ENCODE measurements at places on chromosomes 16 and 17.

DNA sequence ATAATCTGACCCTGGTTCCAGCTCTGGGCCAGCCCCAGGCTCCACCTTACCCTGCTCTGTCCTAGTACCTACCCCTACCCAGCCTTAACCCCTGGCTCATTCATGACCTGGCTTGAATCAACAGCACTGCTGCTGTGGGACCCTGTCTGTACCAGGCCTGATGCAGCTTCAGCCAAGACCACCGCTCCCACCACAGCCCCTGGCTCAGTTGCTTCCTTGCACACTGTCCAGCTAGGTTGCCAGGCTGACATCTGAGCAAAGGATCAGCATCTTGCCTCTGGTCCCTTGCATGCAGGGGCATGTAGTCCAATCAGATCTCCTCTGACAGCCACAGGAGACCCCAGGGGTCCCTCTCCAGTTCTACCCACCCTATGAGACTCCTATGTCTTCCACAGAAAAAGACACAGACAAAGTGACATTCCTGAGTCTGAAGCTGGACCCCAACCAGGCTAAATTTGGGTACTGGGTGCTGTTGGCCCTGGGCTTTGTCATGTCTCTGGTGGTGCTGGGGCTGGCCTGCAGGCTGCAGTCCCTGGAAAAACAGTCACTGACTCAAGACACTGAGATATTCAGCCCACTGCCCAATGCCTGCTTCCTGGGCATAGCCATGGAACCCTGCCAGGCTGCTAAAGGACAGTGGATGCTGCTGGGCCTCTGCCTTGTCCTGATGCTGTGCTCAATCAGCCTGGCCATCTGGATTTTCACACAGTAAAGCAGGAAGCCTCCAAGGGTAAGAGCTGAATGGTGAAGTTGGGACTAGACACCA lies 3.9 kb upstream of the KCNH6 start:
- no peak for DNase-seq

DNA sequence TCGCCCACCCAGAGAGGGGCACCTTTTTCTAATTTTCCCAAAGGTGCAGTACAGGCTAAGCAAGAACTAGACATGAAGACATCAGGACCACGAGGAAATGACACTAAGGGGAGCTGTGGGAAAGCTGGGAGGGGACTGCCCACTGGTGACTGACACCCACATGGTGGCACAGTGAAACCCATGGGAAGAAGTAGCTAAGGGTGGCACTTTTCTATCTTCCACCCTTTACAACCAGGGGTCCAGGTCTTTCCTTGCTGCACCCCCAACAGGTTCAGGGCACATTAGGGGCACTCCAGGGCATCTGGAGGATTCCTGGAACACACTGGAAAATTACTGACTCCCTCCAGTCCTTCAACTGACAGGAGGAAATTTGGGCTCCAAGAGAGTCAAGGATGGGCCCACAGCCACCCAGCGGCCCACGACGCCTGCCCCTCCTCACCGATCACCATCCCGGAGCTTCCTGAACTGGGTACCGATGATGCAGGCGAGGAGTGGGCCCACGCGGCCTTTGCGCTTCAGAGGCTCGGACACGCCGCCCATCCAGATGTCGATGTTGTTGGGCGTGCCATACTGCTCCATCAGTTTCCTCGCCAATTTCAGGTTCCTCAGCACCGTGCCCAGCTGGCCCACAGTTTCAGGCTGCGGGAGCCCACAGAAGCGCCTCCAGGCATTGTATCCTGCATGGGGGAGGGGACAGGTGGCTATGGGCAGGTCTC lies 9.4 kb downstream of the MPO start:
- no peak for DNase-seq

GRCh38 chr17:30336369-30337171 lies 2.7 kb upstream of the TMIGD1 start:
- DNase-seq = peak; percentile 81

- peak; percentile 24 for DNase-seq
Measured at GRCh38 chr17:49434821-49435670, 20.4 kb upstream of the PHB1 start.

All from CD4-positive, alpha-beta T cell treated with Interferon alpha-2 for 1 hour (primary cell).